Activated naive CD4-positive, alpha-beta T cell treated with anti-CD3 and anti-CD28 coated beads, Interleukin-2, amount 50 U/mL, for 16 hours (primary cell): ENCODE measurements at places on chromosomes 13 and 19.

- no peak for DNase-seq
These were observed 31.6 kb downstream of the SHISA2 start for GRCh38 chr13:26019881-26020870.

GRCh38 chr19:18412610-18413239 lies 6.5 kb upstream of the SSBP4 start:
- no peak for DNase-seq

GRCh38 chr19:39406656-39407409 lies at the start of gene ZFP36:
Gene ZFP36, plus strand, starts transcription at chr19:39406847. Its CDS starts 58 bp downstream, at chr19:39406905.
- DNase-seq = peak; percentile 80

DNA sequence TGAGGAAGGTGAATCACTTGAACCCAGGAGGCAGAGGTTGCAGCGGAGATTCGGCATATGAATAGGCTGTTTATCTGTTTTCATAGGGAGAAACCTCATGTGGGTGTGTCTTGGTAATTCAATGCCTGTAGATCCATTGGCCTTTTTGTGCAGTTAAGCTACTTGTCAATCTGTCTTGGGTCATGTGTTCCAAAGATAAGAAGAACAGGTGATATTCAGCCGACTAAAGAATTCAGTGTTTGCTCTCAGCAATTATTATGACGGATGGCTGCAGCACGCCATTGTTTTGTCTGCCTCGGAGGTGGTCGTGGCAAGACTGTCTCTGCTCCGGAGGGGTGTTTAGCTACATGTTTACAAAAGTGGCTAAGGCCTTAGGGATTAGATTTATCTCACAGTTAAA lies 573.0 kb upstream of the PCDH9 start:
- no peak for DNase-seq

- DNase-seq = no peak
These were observed 11.6 kb downstream of the ATP4B start for GRCh38 chr13:113646376-113646775.

GRCh38 chr13:77533875-77534788 lies 1.4 kb upstream of the SCEL start:
- no peak for DNase-seq

DNA sequence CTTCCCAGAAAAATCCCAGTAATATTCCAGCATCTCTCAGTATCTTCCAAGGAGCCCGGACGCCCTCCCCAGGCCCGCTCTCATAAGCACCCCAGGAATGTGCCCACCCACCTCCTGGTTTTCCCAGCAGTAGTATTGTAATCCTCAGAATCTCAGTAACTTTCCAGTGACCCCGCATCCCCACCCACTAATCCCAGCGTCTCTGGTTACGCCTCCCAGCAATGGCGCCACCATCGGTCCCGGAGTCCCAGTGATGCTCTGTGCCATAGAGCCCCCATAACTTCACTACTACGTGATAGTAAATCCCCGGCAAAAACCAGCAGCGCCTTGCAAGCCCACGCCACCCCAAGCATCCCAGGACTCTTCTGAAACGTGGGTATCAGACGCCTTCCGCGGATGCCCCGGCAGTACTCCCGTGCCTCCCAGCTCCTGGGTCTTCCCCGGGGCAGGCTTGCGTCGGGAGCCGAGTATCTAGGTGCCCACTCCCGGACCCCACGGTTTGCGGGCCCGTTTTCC lies 928 bp upstream of the PNPLA6 start:
- peak; percentile 53 for DNase-seq

DNA sequence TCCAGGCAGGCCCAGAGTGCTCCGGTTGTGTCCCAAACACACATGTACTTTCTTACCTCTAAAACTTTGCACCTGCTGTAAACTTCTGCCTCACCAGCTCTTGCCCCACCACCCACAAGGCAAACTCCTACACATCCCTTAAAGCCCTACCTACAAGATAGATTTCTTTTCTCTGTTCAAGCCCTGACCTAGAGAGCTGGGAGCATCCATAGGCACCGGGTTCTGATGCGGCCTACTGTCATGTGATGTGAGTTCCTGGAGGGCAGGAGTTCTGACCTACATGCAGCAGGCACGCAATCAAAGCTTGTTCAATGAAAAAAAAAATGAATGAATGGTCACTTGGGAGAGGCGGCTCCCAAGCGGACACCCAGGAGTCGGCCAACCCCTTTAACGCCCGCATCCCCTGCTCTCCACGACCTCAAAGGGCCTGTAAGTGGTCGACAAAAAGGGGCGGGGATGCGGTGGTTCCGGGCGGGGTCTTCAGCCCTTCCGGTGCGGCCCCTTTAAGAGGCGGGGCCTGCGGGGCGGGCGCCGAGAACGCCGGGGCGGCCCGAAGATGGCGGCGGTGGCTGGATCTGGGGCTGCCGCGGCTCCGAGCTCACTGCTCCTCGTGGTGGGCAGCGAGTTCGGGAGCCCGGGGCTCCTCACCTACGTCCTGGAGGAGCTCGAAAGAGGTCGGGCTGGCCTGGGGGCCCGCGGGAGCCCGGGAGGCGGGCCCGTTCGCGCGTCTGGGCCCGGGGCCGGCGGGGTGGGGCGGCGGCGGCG lies at the start of gene MAP1S:
Gene MAP1S, plus strand, starts transcription at position 534 of the 765 bp plus-strand sequence. Its CDS starts 23 bp downstream, at position 557.
- DNase-seq = peak; percentile 73

DNA sequence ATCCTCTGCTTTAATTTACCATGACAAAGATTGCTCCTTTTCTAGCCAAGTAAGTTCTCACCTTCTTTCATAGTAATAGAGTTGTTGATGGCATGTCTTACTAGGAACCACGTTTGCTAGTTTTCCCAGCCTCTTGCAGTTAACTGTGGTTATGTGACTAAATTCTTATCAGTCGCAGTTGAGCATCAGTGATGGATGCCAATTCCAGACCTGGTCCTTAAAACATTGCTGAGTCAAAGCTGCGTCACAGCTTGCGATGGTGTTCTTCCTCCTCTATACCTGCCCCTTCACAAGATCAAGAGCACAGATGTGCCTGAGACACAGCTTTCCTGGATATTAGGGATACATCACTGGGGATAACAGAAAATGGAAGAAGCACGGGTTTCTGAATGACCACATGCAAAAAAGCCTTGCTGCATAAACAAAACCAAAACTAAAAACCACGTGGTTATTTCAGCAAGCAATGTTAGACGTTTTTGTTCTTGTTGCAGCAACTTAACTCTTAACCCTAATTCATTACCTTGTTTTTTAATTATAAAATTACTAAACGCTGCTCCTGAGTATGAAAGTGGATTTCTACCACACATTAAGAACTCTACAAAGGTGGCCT lies 97.6 kb upstream of the DACH1 start:
- no peak for DNase-seq

DNA sequence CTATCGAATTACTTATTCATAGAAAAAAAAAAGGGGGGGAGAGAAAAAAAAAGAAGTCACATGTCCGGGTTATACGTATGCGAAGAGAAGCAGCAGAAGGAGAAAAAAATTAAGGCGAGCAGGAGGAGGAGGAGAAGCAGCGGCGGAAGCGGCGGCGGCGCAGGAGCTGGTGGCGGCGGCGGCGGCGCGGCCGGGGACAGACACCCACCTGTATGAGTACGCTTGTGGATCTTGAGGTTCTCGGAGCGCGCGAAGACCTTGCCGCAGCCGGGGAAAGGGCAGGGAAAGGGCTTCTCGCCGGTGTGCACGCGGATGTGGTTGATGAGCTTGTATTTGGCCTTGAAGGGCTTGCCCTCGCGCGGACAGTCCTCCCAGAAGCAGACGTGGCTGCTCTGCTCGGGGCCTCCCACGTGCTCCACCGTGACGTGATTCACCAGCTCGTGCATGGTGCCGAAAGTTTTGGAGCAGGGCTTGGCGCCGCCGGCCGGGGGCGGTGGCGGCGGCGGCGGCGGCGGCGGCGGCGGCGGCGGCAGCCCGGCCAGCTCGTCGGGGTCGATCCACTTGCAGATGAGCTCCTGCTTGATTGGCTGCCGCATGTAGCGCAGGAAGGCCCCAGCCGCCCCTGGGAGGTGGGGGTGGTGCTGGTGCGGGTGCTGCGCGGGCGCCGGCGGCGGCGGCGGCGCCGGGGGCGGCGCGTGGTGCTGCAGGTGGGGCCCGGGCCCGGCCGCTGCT lies 1.5 kb downstream of the ZIC5 start:
- no peak for DNase-seq

DNA sequence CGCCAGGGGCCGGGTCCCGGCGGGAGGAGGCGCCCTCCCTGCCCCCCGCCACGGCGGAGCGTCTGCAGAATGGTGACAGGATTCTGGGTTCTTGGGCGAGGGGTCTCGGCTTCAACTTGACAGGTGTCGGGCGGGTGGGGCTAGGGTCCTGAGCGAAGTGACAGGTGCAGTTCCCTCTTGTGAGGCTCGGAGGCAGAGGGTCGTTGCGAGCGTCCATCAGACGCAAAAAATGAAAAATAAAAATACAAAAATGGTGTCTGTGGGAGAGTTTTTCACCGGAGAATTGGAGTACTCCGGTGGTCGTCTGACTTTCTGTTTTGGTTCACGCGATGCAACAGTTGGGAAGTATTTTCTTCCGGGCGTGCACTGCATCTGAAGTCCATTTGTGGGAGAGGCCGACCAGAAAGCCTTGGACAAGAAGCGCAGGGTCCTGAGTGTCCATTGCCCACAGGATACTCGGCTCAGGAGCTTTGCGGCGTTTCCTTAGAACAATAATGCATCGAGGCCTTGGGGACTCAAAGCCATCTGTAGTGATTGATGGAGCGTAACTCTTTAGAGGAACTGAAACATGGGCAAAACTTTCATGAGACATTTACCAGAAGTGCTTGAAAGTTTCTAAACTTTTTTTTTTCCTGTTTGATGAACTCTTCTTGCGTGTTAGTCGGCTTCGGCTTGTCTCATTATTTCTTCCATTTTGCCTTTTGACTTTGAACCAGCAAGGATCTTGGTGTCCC lies 759 bp downstream of the RB1 start:
- peak; percentile 16 for DNase-seq

DNA sequence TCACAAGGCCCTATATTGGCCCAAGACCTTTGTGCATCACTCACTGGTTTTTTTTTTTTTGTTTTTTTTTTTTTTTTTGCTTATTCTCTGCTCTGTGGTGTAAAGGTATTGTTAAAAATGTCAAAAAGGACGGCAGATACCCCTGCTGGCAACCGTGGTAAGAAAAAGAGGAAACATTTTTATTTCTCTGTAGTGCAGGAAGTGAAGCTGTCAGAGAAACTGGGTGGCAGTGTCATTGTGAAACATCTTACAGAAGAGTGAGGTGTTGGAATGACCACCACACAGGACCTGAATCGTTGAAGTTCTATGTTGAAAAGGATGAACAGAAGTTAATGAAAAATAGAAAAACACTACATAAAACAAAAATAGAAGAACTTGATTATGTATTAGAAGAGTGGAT lies 346.4 kb downstream of the FGF9 start:
- no peak for DNase-seq

DNA sequence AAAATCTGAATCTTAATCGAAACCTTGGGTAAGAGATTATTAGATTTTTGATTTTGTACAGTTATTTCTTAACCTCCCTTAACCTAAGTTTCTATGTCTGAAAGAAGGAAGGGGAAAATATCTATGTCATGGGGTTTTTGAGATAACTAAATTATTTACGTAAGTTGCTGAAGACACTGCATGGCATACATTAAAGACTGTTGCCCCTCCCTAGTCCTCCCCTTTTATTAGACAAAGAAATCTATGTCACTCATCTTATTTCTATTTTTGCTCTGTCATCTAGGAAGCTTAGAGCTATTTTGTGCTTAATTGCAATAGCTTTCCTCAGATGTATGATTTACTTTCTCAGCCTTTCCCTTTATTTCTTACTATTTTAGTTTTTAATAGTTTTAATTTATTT lies 15.0 kb downstream of the COG6 start:
- no peak for DNase-seq

DNA sequence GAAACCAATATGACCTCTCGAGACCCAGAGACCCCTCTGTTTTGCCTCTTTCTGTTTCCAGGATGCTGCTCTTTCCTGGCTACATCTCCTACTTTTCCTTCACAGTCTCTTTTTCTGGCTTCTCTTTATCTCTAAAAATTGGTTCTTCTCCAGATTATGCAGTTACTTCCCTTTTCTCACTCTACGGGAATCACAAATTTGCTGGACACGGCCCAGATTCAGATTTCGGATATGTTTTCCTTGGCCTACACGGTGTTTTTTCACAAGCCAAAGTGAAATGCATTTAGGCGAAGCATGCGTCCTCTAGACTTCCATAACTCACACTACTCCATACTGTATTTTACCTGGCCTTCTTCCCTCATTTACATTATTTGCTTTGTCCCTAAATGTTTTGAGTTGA lies 214.7 kb upstream of the MIR17HG start:
- no peak for DNase-seq

DNA sequence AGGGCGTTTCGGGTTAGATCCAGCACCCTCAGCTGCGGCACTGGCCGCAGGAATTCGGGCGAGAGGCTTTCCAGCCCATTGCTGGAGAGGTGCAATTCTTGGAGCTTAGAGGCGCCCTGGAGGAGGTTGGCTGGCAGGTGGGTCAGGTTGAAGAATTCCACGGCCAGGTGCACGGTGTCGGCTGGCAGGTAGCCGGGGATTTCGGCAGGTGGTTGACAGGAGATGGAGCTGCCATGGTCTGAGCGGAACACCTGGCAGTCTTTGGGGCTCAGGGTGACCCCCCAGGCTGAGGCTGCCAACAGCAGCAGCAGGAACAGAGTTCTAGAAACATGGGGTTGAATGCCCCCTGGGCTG lies 1.3 kb downstream of the LRG1 start:
- no peak for DNase-seq

- DNase-seq = no peak
These were observed 313.3 kb downstream of the ZNF536 start for GRCh38 chr19:30685426-30686000.

GRCh38 chr13:51371768-51372399 lies 32.4 kb downstream of the SERPINE3 start:
- no peak for DNase-seq

- DNase-seq = no peak
These were observed 7.6 kb downstream of the DNAJB1 start for GRCh38 chr19:14510311-14511228.

- no peak for DNase-seq
These were observed 11.3 kb downstream of the LSM4 start for GRCh38 chr19:18311502-18312091.

- DNase-seq = no peak
These were observed 3.2 kb downstream of the ZNF699 start for GRCh38 chr19:9306443-9306842.

GRCh38 chr19:2594319-2594718 lies 108.2 kb downstream of the GNG7 start:
- no peak for DNase-seq

DNA sequence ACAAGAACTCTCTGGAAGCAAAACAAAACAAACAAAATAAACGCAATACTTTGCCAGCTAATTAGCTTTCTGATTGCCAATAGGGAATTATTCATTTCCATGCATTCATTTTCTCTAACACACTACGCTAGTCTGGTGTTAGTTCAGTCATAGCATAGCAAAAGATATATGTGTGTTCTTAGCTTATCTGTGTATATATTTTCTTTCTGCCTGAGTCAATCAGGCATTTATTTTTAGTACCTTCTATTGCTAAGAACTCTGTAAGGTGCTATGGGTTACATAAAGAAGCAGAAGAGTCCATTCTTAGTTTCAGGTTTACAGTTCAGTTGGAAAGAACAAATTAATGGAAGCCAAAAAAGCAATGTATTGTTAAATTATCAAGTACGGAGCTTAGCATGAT lies 490.9 kb downstream of the KLF5 start:
- DNase-seq = no peak
